Stimulated activated CD4-positive, alpha-beta T cell treated with anti-CD3 and anti-CD28 coated beads, TNF-alpha, amount 100 ng/mL, for 1 hour (primary cell): ENCODE measurements at places on chromosomes 7 and 10.

DNA sequence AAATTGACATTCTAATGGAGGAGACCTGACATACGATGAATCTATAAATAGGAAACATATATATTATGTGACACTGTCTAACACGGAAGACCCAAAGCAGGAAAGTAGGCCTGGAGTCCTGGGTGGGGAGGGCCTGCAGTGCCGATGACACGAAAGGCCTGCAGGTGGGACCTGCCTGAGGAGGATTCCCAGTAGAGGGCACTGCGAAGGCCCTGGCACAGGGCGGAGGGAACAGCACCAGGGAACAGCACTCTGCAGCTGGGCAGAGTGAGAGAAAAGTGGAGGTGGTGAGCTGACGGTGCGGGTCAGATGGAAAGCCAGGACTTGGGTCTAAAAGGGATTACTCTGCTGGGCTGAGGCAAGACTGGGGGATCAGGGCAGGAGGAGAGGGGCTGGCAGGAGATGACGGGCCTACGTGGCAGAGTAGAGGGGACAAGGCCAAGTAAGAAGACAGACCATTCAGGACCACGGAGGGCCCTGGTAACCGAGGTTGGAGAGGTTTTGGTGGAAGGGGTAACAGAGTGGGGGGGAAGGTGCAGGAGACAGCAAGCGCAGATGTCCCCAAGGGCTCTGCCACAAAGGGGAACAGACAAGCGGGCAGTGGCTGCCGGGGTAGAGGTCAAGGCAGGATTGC is 8.1 kb downstream of the ZNF746 start:
- no peak for DNase-seq

DNA sequence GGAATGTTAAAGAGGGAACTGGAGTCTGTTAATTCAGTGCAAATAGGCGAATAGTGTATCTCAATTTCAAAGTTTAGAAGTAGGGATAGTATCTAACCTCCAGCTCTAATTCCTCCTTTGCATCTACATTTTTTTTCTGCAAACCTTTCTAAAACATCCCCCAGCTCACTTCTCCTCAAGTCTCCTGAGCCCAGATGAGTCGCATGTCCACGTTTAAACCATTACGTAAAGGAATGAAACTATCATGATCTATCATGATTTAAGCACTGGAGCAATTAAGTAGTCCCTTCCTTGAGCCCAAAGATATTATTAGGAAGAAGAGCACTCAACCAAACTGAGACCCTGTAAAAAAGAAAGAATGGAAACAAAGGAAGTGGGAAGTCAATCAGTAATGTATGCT is 29.9 kb downstream of the GPR22 start:
- DNase-seq, result no peak

DNA sequence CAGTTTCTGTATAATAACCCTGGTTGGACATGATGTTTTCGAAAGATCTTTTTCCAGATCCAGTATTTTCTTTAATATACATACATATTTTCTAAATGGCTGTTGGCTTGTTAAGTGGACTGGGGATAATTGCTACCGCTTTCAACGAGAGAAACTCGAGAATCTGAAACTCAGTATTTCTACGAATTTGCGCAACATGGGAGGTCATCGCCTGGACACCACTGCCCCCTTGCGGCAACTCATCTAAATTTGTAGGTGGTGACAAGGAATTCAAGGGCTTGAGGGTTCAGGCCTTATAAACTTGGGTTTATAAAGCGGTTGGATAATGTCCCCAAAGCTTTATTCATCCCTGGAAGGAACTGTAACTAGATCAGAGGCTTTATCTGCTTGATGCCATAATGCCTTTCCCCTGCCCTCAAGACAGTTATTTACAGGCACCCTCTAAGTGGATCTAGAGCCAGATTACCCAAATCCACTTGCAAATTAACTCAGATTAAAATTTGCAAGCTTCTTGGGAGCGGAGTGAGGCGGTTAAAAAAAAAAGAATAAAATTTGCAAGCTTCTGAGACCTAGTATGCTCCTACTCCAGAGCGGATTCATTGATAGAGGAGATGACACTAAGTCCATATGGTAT is 21.3 kb upstream of the KCNK18 start:
- peak; percentile 32 for DNase-seq

DNA sequence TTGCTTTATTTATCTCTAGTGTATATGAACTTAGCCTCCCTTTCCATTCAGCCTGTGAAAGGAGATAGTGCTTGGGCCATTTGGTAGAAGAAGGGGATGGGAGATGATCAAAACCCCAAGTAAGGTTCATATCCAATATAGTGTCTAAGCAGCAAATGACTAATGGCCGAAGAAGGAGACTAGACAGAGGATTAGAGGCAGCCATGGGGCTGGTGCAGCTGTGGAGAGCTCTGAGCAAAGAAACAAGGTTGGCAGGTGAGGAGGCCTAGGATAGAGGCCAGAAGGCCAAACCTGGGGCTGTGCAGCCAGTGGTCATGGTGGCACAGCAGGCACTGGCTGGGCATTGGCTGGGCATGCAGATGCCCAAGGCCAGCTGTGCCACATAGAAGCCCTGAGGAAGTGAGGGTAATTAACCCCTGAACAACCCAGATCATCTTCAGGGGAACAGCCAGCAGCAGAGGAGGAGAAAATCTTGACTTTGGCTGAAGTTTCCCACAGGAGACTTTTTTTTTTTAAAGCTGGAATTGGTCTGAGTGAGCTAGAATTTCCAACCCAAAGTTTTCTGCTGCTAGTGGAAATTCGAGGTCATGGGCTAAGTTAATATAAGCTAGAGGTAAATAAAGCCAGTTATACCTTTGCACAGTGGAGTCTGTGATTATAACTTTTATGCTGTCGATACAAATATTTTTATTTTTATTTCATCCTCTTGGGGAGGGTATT is 10.3 kb upstream of the CPA1 start:
- no peak for DNase-seq
